ENCODE measurements at places on chromosomes 1 and 21.

DNA sequence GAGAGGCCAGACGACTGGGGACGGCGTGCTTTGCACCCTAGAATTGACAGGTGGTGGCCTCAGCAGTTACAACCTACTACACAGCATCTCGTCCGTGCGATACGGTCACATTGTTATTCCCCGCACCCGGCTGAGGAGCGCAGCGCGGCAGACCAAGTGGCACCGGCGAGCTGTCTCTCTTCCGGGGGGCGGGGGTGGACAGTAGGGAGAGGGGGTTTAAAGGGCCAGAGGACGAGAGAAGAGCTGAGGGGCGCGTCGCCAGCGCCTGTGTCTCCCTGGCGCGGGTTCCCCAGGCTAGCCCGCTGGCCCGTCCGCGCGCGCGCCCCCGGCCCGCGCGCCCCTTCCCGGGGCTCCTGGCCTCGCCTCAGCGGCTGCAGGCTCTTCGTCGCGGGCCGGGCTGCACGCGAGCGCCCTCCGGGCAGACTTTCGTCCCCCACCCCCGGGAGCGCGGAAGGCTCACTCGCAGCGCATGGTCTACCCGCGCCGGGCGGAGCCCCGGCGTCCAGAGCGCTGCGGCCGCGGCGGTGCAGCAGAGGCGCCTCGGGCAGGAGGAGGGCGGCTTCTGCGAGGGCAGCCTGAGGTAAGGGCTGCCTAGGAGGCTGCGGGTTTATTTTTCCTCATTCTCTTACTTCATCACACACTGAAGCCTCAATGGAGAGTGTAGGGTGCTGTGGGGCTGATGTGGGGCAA is at the start of gene PDE4B:
Gene PDE4B (plus strand): TSS at position 227 of the 690 bp plus-strand sequence.
- DNase-seq: peak; percentile 65

DNA sequence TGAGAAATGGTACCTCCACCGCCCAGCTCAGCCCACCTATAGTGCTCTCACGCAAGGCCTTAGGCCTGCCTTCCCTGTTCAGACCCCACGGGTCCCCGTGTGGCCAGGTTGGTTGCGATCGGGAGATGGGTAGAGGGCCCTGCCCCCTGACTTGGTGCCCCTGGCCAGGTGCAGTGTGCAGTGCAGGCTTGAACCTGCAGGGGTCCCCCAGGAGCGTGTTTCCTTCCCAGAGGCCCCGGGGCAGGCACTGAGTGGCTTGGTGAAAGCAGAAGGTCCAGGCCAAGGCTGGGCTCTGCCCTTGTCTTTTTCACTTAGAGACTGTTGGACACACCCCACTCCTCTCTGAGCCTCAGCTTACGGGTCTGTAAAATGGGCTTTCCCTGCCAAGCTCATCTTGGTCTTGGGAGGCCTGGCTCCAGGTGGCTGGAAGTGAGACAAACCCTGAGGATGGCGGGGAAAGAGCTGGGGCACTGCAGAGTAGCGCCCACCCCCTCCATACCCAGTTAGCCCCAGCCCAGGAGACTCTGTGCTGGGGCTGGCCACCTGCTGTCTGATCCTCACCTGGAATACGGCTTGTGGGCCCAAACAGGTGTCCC is 9.3 kb upstream of the HES5 start:
- peak; percentile 70 for DNase-seq

GRCh38 chr1:89725011-89725370 is 92.1 kb downstream of the LRRC8C start:
- no peak for DNase-seq

DNA sequence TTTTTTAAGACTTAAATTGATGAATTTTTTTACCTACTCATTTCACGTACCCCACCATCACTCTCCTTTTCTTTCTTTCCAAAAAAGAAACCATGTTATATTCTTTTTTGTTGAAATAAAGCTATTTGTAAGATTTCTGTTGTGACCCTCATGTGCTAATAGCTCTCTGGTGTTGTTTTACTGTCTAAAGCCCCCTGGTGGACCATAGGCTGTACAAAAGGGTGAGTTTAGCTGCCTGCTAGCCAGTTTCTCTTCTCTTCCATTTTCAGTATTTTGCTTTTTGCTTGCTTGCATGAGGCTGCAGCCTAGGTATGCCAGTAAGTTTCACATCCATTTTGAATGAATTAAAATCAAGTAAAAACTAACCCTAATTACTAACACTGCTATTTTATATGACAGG is 15.6 kb upstream of the VAMP3 start:
- no peak for DNase-seq

GRCh38 chr1:173925306-173926242 is 8.4 kb upstream of the SERPINC1 start:
- no peak for DNase-seq
